ENCODE measurements at places on chromosomes 1 and 21.

- DNase-seq = no peak
Observed at GRCh38 chr1:8155528-8156186, 129.5 kb upstream of the ERRFI1 start.

GRCh38 chr1:172394811-172395210 is 25.7 kb upstream of the C1orf105 start:
- no peak for DNase-seq

GRCh38 chr1:15212216-15212953 is 34.6 kb upstream of the FHAD1 start:
- no peak for DNase-seq

GRCh38 chr1:63428815-63429214 is 61.4 kb downstream of the ALG6 start:
- no peak for DNase-seq

Measured in SK-N-DZ (cell line).